ENCODE measurements at places on chromosomes 1 and 21.

DNA sequence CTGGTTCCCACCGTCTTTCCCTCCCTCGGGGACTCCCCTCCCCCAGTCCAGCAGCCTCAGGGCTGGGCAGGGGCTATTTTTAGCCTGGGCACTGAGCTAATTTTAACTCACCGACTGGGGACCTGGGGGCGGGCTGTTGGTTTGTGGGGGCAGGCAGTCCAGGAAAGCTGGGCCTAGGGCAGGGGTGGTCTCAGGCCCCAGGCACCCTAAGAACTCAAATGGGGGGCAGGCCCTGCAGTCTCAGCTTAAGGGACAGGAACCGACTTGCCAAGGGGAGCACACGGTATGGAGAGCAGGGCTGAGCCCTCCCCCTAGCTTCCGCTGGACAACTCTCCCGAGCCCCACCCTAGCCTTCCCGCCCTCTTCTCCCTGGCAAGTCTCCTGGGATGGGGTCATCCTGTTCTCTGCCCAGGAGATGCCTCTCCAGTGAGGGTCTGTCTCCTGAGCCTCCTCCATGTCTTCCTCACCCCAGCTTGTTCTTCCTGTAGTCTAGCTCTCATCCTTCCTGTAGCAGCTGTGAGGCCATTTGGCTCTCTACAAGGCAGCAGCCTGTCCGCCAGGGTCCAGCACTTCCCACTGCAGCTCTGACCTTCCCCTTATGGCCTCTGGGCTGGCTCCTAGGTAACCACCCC is 10.1 kb downstream of the MEF2D start:
- DNase-seq = no peak

GRCh38 chr1:10232163-10232562 is 21.8 kb downstream of the KIF1B start:
- DNase-seq = no peak

- no peak for DNase-seq
Observed at GRCh38 chr1:10122926-10123325, 87.4 kb upstream of the KIF1B start.

GRCh38 chr1:96756789-96757188 is 35.2 kb downstream of the PTBP2 start:
- no peak for DNase-seq

DNA sequence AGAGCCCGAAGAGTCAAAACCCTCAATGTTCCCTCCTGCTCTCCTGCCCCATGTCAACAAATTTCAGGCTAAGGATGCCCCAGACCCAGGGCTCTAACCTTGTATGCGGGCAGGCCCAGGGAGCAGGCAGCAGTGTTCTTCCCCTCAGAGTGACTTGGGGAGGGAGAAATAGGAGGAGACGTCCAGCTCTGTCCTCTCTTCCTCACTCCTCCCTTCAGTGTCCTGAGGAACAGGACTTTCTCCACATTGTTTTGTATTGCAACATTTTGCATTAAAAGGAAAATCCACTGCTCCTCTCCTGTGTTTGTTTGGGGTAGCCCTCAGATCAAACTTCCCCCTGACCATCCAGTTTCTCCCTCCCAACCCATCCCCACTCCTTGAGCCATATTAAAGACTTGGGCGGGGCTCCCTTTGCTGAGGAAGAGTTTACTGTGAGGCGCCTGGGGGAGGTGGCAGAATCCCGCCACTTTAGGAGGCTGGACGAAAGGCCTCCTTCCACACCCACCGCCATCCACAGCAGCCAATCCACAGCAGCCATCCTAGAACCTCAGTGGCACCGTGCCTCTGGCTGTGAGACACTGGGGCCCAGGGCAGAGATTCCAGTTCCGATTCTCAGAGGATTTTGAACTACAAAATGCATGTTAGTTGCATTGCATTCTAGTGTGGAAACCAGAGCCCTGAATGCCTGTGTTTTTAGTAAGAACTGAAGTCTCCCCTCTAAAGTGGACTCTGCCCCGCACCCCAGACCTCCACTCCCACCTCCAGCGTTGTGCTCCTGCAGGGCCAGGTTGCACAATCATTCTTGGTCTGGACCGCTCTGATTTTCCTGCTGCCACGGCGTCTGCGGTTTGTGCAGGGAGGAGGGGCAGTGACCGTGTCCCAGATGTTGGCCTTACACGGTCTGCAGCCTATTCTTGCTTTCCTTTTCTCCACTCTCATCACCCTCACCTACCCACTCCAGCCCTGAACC is 3.0 kb downstream of the OLFML3 start:
- DNase-seq = no peak

GRCh38 chr21:41024746-41025254 is 143.2 kb upstream of the BACE2 start:
- no peak for DNase-seq

GRCh38 chr1:8816831-8817411 is 519 bp downstream of the RERE start:
- no peak for DNase-seq

- no peak for DNase-seq
Observed at GRCh38 chr1:153617663-153618062, 1.5 kb upstream of the S100A14 start.

GRCh38 chr1:2145946-2146835 is 48.4 kb downstream of the FAAP20 start:
- no peak for DNase-seq

DNA sequence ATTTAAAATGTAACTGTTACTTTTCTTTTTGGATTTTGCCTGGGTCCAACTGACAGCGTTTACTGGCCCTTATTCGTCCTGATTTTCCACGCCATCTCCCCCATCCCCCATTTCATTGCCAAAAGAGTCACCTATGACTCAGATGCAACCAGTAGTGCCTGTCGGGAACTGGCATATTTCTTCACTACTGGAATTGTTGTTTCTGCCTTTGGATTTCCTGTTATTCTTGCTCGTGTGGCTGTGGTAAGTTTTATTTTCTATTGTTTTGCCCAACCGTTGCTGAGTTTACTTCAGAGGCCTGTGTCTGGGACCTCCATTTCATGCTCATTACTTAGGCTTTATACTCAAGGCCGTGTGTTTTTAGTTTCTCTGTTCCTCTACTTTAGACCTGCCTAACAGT is 9.3 kb downstream of the LEPR start:
- no peak for DNase-seq

DNA sequence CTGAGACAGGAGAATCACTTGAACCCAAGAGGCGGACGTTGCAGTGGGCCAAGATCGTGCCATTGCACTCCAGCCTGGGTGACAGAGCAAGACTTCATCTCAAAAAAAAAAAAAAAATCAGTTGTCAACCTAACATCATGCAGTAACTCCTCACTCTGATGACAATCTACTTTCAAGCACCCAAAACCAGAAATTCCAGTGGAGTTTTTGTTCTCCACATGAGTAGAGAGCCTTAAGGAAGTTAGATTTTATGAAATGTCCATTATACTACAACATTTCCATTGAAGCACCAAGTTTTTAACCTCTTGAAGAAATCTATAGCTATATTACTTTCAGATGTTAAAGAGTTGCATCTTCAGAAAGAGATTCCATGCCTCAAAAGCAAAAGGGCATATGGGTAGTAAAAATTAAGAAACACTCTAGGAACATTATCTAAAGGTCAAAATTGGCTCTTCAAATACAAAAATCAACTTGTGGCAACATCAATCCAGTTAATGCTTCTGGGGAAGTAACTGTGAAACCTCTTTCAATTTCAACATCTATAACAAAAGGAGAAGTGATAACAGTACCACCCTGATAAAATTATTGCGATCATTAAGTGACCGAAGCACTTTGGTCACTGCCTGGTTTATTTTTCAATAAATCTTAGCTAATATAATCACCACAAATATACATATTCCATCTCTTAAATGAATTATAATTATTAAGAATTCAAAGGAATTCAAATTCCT is 7.7 kb downstream of the LPGAT1 start:
- no peak for DNase-seq

- no peak for DNase-seq
Observed at GRCh38 chr1:28927648-28928313, 13.4 kb downstream of the EPB41 start.

DNA sequence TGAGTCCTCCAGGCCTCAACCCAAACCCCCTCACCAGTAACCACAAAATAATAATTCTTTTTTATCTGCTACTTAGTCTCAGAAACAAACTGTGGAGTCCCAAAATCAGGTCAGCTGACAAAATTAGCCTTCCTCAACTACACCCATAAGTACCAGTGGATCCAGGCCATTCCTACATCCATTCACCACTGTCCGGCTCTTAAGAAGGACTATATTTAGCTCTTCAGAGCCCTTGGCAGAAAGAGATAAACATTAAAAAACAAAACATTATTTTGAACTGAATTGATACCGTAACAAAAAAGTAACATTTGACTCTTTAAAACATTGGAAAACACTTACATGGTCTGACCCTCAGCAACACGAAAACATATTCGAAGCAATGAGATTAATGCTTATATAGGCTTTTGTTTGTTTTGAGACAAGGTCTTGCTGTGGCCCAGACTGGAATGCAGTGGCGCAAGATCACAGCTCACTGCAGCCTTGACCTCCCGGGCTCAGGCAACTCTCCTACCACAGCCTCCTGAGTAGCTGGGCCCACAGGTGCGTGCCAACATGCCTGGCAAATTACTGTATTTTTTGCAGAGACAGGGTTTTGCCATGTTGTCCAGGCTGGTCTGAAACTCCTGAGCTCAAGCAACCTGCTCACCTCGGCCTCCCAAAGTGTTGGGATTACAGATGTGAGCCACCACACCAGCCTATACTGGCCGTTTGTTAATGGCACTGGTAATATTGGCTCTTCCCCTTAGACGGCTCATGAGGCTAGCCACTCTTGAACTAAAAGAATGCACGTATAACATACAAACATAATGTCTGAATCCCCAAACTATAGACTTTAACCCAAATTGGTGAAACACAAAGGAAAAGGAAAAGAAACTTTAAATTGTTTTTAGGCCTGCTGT is 330.7 kb downstream of the SMYD3 start:
- DNase-seq = no peak

DNA sequence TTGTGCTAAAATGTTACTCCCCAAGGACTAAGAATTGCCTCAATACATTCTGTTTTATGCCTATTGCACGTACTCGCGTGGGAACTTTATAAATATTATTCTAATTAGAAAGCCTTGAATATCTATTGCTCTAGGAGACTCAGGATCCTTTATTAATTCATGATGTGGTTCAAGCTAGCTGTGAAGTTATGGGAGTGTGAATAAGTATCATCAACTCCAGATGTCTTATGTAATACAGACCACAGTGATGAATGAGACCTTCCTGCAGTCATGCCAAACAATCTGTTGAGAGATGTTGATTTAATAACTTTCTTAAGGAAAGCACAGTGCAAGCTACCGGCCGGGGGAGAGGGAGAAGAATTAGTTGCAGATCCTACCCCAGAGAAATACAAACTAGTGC is 519.2 kb upstream of the ZP4 start:
- no peak for DNase-seq

GRCh38 chr1:36515315-36516138 is 32.8 kb upstream of the CSF3R start:
- no peak for DNase-seq
